NCI-H82 (cell line): ENCODE measurements at places on chromosomes 3 and 15.

- DNase-seq = peak; percentile 76
Observed at GRCh38 chr3:146543461-146544001, 876 bp downstream of the PLSCR1 start.

GRCh38 chr3:184696697-184697096, 15.2 kb downstream of the MAGEF1 start:
- no peak for DNase-seq

GRCh38 chr15:92653366-92653765, 2.2 kb downstream of the FAM174B start:
- no peak for DNase-seq

DNA sequence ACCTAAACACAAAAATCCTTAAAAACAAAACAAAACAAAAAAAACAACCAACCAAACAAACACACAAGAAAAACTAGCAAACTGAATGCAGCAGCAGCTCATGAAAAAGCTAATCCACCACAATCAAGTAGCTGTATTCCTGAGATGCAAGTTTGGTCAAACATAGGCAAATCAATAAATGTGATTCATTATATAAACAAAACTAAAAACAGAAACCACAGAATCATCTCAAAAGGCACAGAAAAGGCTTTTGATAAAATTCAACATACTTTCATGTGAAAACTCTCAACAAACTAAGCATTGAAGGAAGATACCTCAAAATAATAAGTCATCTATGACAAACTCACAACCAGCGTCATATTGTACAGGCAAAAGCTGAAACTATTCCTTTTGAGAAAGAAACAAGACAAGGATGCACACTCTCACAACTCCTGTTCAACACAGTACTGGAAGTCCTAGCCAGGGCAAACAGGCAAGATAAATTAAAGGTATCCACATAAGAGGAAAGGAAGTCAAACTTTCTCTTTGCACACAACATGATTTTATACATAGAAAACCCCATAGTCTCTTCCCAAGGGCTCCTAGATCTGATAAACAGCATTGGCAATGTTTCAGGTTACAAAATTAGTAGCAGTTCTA, 495.1 kb upstream of the SGO1 start:
- DNase-seq = no peak

GRCh38 chr3:195859061-195859845, 47.5 kb upstream of the MUC4 start:
- DNase-seq = peak; percentile 98

DNA sequence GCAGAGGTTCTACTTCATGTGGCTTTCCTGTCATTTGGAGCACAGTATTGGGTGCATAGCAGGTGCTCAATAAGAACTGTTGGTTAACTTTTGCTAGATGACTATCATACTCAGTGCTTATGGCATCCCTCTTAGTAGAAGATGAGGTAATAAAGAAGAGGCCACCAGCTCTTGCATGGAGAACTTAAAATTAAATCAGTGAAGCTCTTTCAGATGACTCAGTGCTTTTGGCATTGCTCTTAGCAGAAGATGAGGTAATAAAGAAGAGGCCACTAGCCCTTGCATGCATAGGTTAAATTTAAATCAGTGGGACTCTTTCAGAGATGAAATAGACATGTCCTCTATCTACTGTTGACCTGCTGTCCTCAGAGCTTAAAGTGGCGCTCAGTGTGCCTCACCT, 109.4 kb upstream of the FGF7 start:
- no peak for DNase-seq
